ENCODE measurements at places on chromosomes 1 and 21. TPM values are rescaled to one million over a fixed set of nuclear protein-coding genes. Genes with fewer than 3 reads are reported as not detected.

The PAQR6 gene
- 0.32 TPM for total RNA-seq

The SMYD2 gene
- 24.4 TPM for total RNA-seq

The REN gene
- not detected for total RNA-seq

The SH3BP5L gene
- total RNA-seq = 21.3 TPM

The ARL8A gene
- total RNA-seq = 25.6 TPM

The KTI12 gene
- 9.1 TPM for total RNA-seq

Measured in cardiac atrium fibroblast (primary cell).